ENCODE measurements at places on chromosomes 5 and 9.

GRCh38 chr9:121328876-121329681, 41.0 kb downstream of the STOM start:
- no peaks in the 10 kb centered on the region for H3K27me3 ChIP-seq
- no peak overlapping the region for H3K4me3 ChIP-seq
- DNase-seq, result no peak
- peaks cover 11% of the 10 kb centered on the region for H3K4me1 ChIP-seq
- H3K36me3 ChIP-seq, result no peaks in the 10 kb centered on the region

GRCh38 chr9:77764894-77765780, 117.0 kb upstream of the GNA14 start:
- DNase-seq, result no peak
- no peaks in the 10 kb centered on the region for H3K36me3 ChIP-seq
- no peak overlapping the region for H3K4me3 ChIP-seq
- H3K4me1 ChIP-seq, result peaks cover 15% of the 10 kb centered on the region

GRCh38 chr9:135976944-135977343, 15.8 kb upstream of the UBAC1 start:
- H3K27ac ChIP-seq, result no peak overlapping the region
- no peak for DNase-seq
- H3K4me3 ChIP-seq, result no peak overlapping the region
- H3K27me3 ChIP-seq, result no peaks in the 10 kb centered on the region
- no peaks in the 10 kb centered on the region for H3K4me1 ChIP-seq

GRCh38 chr9:30928045-30928444, 1456.4 kb upstream of the ACO1 start:
- H3K4me3 ChIP-seq, result no peak overlapping the region
- no peaks in the 10 kb centered on the region for H3K36me3 ChIP-seq
- H3K27ac ChIP-seq, result no peak overlapping the region
- no peaks in the 10 kb centered on the region for H3K4me1 ChIP-seq
- no peak for DNase-seq

DNA sequence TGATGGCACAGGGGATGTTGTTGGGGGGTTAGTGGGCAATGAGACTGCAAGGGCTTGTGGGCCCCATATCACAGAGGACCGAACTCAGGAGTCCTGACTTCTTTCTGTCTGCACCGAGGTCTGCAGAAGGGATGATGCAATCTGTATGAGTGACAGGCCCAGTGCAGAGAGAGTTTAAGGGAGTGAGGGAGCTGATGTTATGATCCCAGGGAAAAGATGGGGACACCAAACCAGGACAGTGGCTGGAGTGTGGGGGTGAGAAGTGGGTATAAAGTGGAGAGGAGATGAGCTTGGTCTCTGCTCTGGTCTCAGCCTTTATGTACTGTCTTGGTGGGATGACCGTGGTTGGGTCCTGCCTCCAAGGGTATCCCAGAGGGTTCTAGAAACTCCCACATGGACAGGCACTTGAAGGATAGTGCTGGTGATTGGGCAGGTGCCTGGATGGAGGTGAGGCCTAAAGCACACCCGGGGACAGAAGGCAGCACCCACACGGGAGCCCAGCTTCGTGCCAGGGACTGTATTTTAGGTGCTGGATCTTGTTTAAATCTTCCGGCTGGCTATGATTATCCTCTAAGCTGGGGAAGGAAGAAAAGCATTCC, 21.9 kb downstream of the GSN start:
- H3K4me1 ChIP-seq, result no peaks in the 10 kb centered on the region
- DNase-seq, result no peak
- no peak overlapping the region for H3K27ac ChIP-seq
- no peaks in the 10 kb centered on the region for H3K36me3 ChIP-seq
- no peaks in the 10 kb centered on the region for H3K27me3 ChIP-seq
- no peak overlapping the region for H3K4me3 ChIP-seq

GRCh38 chr5:176400382-176401156, 12.0 kb downstream of the HIGD2A start:
- no peaks in the 10 kb centered on the region for H3K4me1 ChIP-seq
- H3K4me3 ChIP-seq, result no peak overlapping the region
- no peak for DNase-seq
- no peak overlapping the region for H3K27ac ChIP-seq
- no peaks in the 10 kb centered on the region for H3K36me3 ChIP-seq
- no peaks in the 10 kb centered on the region for H3K27me3 ChIP-seq

DNA sequence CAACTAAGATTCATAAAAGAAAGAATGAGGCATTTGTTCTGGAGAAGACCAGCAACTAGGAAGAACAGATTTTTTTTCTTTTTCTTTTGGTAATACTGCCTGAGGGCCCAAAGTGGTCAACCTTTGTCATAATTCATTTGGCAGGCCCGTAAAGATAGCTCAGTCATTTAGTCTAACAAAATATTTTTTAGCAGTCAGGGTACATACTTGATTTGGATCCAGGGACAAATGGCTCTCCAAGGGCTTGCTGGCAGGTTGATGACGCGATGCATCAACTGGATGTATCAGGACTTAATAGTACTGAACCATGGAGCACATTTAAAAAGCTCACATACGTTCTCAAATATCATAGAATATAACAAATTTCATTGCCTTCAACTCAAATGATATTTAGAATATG, 203.4 kb upstream of the ZNF608 start:
- H3K27ac ChIP-seq, result no peak overlapping the region
- no peaks in the 10 kb centered on the region for H3K4me1 ChIP-seq
- DNase-seq, result no peak
- H3K36me3 ChIP-seq, result no peaks in the 10 kb centered on the region
- H3K27me3 ChIP-seq, result no peaks in the 10 kb centered on the region

DNA sequence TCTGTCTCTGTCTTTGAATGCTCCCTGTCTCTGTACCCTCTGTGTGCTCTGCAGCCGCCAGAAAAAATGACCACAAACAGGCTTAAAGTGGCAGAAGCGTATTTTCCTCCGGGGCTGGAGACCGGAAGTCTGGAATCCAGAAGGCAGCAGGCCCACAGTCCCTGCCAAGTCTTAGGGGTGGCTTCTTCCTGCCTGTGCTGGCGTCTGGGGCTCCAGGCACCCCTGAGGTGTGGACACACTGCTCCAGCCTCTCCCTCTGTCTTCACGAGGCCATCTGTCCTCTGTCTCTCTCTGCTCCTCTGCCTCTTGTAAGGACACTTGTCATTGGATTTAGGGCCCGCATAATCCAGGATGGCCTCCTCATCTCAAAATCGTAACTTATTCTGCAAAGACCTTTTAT, 298.4 kb upstream of the IRX4 start:
- H3K4me1 ChIP-seq, result no peaks in the 10 kb centered on the region
- H3K27me3 ChIP-seq, result no peaks in the 10 kb centered on the region
- peak; percentile 38 for DNase-seq
- no peak overlapping the region for H3K4me3 ChIP-seq
- no peak overlapping the region for H3K27ac ChIP-seq

DNA sequence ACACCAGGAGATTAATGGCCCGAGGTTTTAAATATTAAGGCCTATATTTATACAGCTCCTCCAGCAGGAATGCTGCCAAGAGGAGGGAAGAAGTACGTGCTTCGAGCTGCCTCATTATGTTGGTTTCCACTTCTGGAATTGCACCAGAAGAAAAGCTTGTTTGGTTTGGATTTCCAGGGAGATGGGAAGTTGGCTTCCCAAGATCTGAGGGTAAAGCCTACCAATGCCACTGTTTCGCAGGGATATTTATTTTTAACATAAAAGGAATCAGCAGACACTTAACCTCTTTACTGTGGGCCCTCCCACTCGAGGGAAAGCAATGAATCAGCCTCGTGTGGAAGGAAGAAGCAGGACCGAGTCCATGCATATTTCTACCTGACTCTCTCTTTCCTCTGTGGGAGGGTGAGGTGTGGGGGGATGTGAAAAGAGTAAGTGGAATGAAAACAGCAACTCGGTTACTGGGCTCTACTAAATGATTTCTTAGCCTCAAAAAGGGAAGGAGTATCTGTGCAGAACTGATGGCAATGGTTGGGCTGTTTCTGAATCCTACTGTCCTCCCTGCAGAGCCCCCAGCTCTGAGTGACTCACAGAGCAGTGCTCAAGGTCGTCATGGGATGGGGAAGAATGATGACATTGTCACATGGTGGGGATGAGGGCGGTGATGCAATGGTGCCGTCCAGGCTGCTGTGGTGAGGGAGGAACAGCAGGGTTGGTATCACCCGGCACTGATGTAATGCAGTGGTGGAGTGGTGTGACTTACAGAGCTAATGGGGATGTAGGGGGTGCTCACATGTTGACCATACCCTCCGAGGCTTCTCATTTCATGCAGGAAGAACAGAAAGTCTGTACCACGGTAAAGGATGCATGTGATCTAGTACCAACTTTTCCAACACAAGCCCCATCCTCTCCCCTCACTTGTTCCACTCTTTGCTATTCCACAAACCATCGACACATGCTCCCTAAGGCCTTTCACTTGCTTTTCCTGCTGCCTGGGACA, 215.0 kb upstream of the PANK3 start:
- no peaks in the 10 kb centered on the region for H3K4me1 ChIP-seq
- peak; percentile 33 for DNase-seq
- H3K36me3 ChIP-seq, result no peaks in the 10 kb centered on the region
- no peaks in the 10 kb centered on the region for H3K27me3 ChIP-seq

DNA sequence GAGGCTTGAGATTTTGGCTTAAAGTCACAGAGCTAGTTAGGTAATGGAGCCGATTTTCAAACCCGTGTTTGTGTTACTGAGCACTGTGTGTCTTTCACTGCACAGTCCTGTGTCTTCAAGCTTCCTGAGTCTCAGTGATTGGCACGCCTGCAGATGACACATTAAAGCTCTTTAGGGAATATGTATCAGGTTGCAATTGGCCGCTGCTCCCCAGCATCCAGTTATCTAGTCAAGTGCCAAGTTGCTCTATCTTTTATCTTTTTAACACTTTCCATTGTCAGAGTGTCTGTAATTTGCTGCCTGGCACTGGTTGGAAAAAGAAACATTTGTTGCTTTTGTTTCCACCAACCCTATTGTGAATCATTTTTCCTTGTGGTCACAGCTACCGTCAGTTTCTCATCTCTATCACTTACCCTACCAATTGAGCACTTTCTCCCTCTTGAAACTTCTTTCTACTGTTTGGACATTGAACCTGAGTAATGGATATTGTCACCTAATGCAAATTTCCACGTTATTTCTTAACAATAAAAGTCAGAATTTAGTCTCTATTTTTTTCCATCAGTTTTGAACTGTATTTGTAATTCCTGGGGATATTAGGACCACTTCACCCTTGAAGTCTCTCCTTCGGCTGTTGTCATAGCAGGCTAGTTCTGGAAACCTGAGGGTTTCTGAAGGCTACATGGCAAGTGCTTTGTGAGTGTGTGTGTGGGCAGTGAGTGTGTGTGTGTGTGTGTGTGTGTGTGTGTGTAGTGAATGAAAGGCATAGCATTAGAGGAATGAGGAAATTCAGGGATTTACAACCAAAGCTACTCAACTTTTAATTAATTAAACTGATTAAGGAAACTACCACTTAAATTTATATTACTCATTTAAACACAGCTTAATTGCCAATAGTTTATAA, 274.3 kb downstream of the ISL1 start:
- H3K36me3 ChIP-seq, result no peaks in the 10 kb centered on the region
- peaks cover 4% of the 10 kb centered on the region for H3K27me3 ChIP-seq
- H3K27ac ChIP-seq, result no peak overlapping the region

GRCh38 chr5:149585910-149586309, 4.6 kb downstream of the ARHGEF37 start:
- no peak overlapping the region for H3K4me3 ChIP-seq
- H3K27me3 ChIP-seq, result no peaks in the 10 kb centered on the region
- no peaks in the 10 kb centered on the region for H3K4me1 ChIP-seq
- no peaks in the 10 kb centered on the region for H3K36me3 ChIP-seq

- no peaks in the 10 kb centered on the region for H3K27me3 ChIP-seq
- no peak for DNase-seq
- no peaks in the 10 kb centered on the region for H3K36me3 ChIP-seq
- H3K4me3 ChIP-seq, result no peak overlapping the region
- no peaks in the 10 kb centered on the region for H3K4me1 ChIP-seq
These were observed 81.5 kb downstream of the PALM2AKAP2 start for GRCh38 chr9:109861499-109861898.

- no peaks in the 10 kb centered on the region for H3K36me3 ChIP-seq
- H3K4me3 ChIP-seq, result no peak overlapping the region
- no peak for DNase-seq
- H3K4me1 ChIP-seq, result no peaks in the 10 kb centered on the region
These were observed 234.9 kb upstream of the RIOK2 start for GRCh38 chr5:97417986-97418385.

DNA sequence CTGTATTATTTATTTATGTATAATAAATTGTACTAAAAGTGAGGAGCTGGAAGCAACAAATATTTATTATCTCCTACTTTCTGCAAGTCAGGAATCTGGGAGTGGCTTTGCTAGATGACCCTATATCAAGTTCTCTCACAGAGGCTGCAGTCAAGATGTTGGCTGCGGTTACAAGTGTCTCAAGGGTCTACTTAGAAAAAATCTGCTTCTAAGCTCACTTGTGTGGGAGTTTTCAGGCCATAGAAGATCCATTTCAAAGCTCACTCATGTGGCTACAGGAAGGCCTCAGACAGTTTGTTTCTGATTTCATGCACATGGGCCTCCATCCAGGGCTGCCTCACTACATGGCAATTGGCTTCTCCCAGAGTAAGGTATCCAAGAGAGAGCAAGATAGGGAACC, 551.1 kb downstream of the CAAP1 start:
- H3K4me1 ChIP-seq, result no peaks in the 10 kb centered on the region
- no peak overlapping the region for H3K27ac ChIP-seq
- DNase-seq, result no peak
- no peaks in the 10 kb centered on the region for H3K27me3 ChIP-seq

GRCh38 chr9:131197160-131197911, 72.0 kb downstream of the NUP214 start:
- no peaks in the 10 kb centered on the region for H3K27me3 ChIP-seq
- H3K27ac ChIP-seq, result no peak overlapping the region
- DNase-seq, result no peak
- H3K4me1 ChIP-seq, result no peaks in the 10 kb centered on the region
- no peak overlapping the region for H3K4me3 ChIP-seq
- H3K36me3 ChIP-seq, result peaks cover 39% of the 10 kb centered on the region

DNA sequence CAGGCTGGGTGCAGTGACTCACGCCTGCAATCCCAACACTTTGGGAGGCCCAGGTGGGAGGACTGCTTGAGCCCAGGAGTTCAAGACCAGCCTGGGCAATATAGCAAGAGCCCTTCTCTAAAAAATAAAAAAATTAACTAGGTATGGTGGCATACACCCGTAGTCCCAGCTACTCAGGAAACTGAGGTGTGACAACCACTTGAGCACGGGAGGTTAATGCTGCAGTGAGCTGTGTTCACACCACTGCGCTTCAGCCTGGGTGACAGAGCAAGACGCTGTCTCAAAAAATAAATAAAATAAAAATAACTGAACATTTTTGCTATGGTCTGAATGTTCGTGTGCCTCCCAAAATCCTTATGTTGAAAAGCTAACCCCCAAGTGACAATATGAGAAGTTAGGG, 24.5 kb downstream of the AGTPBP1 start:
- H3K4me3 ChIP-seq, result no peak overlapping the region
- no peak for DNase-seq
- H3K27me3 ChIP-seq, result no peaks in the 10 kb centered on the region
- H3K4me1 ChIP-seq, result no peaks in the 10 kb centered on the region
- H3K27ac ChIP-seq, result no peak overlapping the region

- H3K27ac ChIP-seq, result no peak overlapping the region
- no peak overlapping the region for H3K4me3 ChIP-seq
- no peaks in the 10 kb centered on the region for H3K27me3 ChIP-seq
- H3K36me3 ChIP-seq, result no peaks in the 10 kb centered on the region
- no peak for DNase-seq
These were observed 147.8 kb downstream of the TMEM38B start for GRCh38 chr9:105842023-105842644.
